Fibroblast of skin of scalp (primary cell): ENCODE measurements at places on chromosomes 1 and 21.

DNA sequence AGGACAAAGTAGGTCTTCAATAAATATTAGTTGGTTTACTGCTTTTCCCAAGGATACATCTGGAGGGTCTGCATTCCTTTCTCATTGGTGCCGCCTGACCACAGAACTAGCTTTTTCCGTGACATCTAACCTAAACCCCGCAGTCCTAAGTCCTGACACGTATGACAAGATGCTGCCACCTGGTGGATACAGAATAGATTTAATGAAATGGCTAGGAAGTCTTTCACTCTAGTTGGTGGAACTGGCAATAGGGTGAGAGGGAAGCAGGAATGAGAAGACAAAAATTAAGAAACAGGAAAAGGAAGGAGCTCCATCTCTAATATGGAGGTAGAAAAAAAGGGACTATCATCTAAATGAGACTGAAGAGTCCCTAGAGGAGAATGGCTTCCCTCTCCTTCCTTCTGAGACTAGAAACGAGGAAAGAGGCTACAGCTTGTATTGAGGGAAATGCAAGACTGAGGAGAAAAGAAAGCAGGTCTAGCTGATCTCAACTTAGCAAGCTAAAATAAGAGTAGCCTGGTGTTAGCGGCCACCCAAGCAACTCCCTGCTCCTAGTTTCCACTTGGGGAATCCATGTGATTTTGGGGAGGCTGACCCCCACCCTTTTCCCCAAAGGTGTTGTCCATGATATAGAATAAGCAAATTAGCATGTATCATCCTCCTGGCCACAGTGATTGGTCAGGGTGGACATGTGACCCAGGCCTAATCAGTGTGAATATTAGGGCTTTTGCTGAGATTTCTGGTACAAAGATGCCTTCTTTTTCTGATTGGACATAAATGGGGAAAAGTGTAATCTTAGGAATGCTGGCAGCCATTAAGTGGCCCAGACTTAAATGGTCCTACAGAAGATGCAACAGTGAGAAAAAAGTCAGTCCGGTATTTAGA lies 5.9 kb downstream of the RFX5 start:
- peak; percentile 87 for DNase-seq

GRCh38 chr1:119903443-119903835 lies 7.1 kb upstream of the ADAM30 start:
- DNase-seq = no peak

GRCh38 chr1:67883069-67883468 lies 49.8 kb upstream of the GNG12 start:
- peak; percentile 80 for DNase-seq

DNA sequence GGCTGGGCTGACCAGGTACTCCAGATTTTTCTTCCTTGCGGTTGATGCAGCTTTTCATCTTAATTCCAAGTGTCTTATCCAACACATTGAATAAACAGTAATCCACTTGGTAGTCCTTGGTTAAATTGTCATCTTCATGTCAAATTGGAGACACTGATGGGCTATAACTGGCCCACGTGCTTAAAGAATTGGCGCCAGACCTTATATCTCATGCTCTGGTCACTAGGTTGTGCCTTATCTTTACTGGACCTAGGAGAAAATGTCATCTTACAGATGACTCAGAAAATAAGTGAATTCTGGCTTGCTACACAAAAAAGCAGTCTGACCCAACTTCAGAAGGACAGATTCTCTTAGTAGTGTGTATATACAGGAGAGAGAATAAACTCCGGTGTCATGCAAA lies 16.2 kb downstream of the LRRC42 start:
- DNase-seq = no peak

DNA sequence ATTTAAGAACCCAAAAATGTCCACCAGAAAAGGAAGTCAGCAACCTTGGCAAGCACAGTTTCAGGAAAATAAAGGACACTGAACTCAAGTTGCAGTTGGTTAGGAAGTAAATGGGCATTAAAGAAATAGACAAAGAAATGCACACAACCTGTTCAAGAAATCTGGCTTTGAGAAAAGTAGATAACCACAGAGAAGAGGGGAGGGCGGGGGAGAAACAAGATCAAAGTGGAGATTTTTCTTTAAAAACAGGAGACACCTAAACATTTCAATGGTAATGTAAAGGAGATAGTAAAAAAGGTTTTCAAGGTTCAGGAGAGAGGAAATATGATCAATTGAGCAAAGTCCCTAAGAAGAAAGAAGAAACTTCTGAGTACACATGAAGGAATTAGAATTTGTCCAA lies 29.1 kb downstream of the SYDE2 start:
- DNase-seq = no peak
